ENCODE measurements at places on chromosomes 5 and 9.

GRCh38 chr5:62347928-62348327 is 41.9 kb downstream of the KIF2A start:
- DNase-seq = no peak

GRCh38 chr9:89522261-89522958 is 24.5 kb upstream of the SEMA4D start:
- no peak for DNase-seq

DNA sequence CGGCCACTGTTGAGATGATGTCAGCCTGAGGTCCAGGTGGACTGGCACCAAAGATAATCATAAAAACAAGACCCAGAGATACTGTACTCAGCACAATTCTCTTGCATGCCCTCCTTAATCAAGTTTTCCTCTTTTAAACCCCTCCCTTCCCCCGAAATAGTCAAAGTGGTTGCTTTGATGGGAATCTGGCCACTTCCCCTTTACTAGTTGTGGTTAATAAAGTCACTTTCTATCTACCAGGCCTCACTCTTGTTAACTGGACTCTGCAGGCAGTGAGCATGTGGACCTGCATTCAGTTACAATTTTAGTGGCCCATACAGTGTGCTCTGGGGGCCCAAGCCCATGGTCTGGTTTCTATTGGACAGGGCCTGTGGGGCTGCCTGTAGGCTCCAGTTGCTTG is 17.5 kb downstream of the FBP2 start:
- no peak for DNase-seq

GRCh38 chr5:137598399-137598798 is 99.3 kb upstream of the SPOCK1 start:
- no peak for DNase-seq

Measured in AG10803 (cell line).